Activated CD4-positive, alpha-beta T cell treated with anti-CD3 and anti-CD28 coated beads for 36 hours (primary cell): ENCODE measurements at places on chromosomes 2 and 18. TPM values are rescaled to one million over a fixed set of nuclear protein-coding genes. Genes with fewer than 3 reads are reported as not detected.

The ZAP70 gene
- 156 TPM for total RNA-seq

The ASTL gene
- 2.8 TPM for total RNA-seq

The NLRC4 gene
- total RNA-seq = 0.23 TPM

The SOX11 gene
- total RNA-seq = not detected

The COLEC12 gene
- not detected for total RNA-seq

The GALR1 gene
- not detected for total RNA-seq

The GRB14 gene
- not detected for total RNA-seq

The TEKT4 gene
- total RNA-seq = not detected

The MC4R gene
- total RNA-seq = not detected

The PID1 gene
- not detected for total RNA-seq

The RRM2 gene
- 469 TPM for total RNA-seq

The SLC30A3 gene
- 0.86 TPM for total RNA-seq

The ONECUT2 gene
- total RNA-seq = not detected

The DSC2 gene
- not detected for total RNA-seq

The TBR1 gene
- not detected for total RNA-seq
